ENCODE measurements at places on chromosomes 13 and 19.

DNA sequence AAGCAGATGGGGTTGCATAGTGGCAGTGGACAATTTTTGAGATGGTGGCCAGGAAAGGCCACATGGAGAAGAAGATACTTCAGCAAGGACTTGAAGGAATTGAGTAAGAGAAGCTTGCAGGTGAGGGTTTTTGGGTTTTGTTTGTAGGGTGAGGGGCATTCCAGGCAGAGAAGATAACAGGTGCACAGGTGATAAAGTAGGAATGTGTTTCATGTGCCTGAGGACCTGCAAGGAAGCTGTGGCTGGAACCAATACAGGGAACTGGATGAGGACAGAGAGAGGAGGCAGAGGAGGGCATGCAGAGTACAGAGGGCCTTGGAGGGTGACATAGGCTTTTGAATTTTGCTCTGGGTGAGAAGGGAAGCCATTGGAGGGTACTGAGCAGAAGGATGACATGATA, 314.5 kb downstream of the KLF12 start:
- no peak for DNase-seq

DNA sequence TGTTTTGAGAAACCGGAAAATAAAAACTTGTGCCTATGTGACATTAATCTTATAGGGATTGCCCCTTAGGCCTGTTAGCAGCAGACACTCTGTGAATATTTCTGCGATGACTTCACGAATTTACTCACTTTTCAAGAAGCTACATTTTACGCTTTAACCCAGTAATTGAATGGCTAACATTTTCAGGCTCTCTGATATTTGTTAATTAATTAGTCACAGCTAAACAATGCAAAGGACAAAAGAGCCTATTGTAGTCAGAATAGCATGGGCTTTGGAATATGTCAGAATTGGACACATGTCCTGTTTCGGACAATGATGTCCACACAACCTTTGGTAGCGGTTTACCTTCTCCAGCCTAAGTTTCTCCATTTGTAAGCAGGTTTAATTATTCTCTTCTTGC, 506.6 kb downstream of the EFNB2 start:
- DNase-seq = no peak

- no peak for DNase-seq
Measured at GRCh38 chr19:41619018-41619556, 7.8 kb downstream of the CEACAM4 start.

- no peak for DNase-seq
Measured at GRCh38 chr13:41613471-41613870, 156.1 kb downstream of the RGCC start.

- no peak for DNase-seq
Measured at GRCh38 chr13:41502031-41502430, 44.7 kb downstream of the RGCC start.

DNA sequence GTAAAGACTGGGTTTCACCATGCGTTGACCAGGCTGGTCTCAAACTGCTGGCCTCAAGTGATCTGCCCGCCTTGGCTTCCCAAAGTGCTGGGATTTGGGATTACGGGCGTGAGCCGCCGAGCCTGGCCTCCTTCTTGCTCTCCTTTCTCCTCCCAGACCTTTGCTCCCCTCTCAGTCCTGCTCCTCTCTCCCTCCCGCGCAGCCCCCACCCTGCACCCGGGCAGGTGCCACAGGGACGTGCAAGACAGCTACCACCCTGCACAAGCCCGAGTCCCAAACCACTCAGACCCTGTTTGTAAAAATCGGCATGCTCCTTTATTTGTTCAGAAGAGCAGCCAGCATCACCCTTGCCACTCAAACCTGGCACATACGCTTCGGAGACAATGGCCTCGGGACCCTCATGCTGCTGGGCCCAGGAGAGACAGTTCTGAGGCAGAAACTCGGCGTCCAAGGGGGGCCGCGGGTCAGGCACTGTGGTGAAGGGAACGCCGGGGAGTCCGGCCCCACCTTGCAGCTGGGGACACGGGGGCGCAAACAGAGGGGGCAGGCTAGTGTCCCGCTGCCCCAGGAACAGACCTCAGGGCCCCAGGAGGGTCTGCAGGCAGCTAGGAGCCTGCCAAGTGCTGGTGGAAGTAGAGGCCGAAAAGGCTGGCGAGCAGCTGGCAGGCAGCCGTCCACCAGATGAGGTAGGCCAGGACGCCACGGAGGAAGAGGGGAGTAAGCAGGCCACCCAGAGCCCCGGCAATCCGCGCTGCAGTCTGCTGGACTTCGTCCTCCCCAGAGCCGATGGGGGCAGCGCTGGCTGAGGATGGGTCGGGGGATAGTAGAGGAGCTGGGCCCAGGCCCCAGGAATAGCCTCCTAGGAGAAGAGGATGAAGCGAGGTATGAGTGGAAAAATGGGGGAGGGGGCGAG, 18.7 kb downstream of the TMEM161A start:
- DNase-seq = no peak

GRCh38 chr19:42494321-42494720, 34.0 kb downstream of the CEACAM1 start:
- no peak for DNase-seq

DNA sequence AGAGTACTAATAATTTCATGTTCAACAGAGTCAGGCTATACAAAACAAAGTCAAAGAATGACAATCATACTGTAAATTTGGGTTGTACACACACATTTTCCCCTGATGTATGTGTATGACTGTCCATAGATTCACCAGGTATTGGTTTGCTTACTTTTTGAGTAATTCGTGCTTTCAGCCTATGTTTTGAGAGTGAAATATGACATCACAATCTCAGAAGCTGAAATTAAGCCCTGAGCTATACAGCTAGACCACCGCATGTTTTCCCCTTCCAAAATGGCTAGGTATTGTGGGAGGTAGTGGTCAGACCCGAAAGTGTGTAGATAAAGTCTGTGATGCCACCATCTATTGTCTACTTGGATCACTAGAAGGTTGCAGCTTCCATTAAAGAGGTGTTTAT, 102.8 kb downstream of the KATNAL1 start:
- DNase-seq = no peak

GRCh38 chr13:23771956-23772355, 117.2 kb downstream of the MIPEP start:
- DNase-seq = no peak

GRCh38 chr19:1261798-1262622, 7.1 kb upstream of the CIRBP start:
- DNase-seq = no peak

DNA sequence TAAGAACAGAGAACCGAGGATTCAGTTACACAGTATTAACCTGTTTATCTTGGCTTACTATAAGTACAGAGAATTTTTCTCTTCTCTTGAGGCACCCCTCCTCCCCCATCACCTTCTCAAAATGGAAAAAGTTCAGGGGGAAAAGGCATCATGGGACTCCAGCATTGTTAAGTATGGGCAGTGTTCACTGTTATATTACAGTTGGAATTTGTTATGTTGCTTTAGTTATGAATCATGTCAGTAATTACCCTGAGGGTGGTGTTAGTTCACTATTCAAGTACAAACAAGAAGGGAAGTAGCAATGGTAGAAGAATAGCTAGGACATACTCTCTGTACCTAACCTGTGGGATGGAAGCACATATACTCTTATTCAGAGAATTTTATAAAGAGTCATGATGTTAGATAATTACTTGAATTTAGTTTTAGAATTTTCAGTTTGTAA, 12.0 kb downstream of the LPAR6 start:
- DNase-seq = no peak

DNA sequence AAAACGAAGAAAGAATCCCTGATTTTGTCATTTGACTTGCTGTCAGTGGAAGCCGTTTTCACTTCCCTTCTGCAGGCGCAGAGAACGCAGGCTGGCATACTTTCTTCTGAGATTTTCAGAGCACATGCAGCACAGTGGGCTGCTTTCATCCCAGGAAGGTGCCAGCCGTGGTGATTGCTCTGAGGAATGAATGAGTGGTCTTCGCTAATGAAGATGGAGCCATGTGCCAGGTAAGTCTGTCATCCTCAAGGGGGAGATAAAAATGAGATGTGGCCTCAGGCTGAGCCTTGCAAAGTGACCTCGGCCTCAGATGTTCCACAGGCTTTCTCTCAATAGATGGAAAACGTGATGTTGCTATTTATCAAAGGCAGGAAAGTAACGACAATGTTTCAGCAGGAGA, 94.6 kb upstream of the FARP1 start:
- no peak for DNase-seq

- DNase-seq = peak; percentile 85
Measured at GRCh38 chr19:2016041-2016807, 710 bp upstream of the BTBD2 start.

- no peak for DNase-seq
Measured at GRCh38 chr13:29748097-29748496, 102.3 kb downstream of the UBL3 start.

DNA sequence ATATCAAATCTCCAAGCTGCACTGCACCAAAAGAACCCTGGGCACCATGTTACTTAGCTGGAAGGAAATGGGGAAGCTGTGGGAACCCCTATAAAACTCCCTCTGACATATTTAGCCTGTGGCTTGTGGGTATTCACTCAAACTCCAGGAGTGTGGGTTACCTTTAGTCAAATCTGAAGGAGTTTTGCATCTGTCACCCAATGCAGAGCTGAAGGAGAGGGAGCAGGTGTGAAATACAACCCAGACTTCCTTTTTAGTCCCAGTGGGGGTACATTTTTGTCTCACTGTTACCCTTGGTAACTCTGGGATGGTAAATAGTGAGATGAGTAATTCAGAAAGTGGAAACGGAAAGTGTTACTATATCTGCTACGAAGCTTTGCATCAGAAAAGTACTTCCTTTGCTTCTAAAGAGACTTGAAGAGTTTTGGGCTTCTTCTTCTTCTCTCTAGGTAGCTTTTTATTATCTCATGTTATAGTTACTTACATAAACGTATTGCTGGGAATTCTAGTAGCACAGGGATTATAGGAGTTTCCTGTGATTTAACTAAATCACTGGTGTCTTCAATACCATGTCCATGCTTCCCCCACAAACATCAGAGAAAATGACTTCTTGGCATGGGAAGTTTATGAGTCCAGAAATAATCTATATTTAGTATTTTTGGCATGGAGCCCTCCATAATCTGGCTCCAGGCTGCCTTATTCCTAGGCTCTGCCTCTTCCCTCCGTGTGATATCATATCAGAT, 105.9 kb downstream of the AKAP11 start:
- no peak for DNase-seq

DNA sequence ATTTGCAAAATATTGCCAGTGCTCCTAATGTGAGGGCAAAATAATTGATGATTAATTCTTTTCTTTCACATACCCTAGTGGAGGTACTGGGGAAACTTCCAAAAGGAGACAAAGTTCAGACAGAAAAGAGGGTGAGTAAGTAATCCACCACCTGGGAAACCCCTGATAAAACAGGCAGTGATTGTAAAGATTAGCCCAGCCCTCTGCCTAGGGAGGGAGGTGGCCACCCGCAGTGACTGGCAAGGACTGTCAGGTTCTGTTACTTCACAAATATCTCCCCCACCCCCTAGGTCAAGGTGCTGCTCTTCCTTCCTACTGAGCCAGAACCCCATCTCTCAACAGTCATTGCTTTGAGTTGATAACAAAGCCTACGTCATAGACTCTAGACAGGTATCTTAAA, 239.7 kb downstream of the DNAJC15 start:
- no peak for DNase-seq

GRCh38 chr13:107329991-107330390, 762.1 kb upstream of the ARGLU1 start:
- no peak for DNase-seq

DNA sequence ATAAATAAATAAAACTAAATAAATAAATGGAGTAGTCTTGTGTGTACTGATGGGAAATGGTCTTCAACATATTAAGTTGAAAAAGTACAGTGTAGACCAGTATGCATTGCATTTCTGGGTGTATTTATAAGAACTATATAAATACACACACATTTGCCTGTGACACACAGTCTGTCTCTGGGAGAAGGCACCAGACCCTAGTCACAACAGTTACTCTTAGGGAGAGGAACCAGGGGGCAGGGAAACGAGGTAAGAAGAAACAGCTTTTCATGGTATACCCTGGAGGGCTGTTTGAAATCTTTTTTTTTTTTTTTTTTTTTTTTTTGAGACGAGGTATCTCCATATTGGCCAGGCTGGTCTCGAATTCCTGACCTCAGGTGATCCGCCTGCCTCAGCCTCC, 2.8 kb upstream of the S1PR2 start:
- no peak for DNase-seq

Data from ureter (tissue), 1 donor.